ENCODE measurements at places on chromosomes 1 and 21.

DNA sequence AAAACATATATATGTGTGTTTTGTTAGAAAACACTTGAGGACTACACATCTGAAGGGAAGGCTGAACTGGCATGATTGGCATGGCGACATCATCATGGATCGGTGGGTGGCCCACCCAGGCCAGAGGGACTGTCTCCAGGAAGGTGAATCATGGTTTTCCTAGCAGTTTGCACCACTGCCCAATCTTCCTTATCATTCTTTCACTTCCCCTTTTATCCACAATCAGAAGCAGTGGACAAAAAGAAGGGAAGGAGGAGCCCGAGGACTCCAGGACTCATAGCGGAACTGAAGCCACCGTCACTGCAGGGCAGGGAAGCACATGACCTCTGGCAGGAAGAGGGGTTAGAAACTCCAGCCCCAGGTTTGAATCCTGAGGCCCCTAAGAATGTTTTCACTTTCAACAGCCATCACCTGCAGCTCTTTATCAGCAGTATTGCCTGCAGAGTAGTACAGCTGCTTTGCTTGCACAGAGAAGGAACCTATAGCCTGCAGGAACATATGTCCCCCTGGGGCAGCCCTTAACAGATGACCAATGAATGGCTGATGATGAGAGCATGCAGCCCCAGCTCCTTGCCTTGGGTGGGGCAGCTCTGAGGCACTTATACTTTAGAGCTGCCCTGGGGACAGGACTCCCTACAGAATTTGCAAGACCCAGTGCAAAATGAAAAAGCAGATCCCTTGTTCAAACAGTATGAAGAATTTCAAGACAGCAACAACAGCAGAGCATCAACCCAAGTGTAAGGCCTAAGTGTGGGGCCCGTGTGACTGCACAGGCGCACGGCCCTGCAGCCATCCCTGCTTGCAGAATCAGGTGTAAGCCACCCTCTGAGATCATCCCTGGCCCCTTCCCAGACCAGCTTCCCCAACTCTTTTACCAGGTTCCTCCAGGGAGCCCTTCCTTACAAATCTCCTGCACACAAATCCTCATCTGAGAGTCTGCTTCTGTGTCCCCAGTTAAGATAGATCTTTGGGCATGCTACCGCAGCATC is 241.8 kb upstream of the IRF2BP2 start:
- no peak for DNase-seq

DNA sequence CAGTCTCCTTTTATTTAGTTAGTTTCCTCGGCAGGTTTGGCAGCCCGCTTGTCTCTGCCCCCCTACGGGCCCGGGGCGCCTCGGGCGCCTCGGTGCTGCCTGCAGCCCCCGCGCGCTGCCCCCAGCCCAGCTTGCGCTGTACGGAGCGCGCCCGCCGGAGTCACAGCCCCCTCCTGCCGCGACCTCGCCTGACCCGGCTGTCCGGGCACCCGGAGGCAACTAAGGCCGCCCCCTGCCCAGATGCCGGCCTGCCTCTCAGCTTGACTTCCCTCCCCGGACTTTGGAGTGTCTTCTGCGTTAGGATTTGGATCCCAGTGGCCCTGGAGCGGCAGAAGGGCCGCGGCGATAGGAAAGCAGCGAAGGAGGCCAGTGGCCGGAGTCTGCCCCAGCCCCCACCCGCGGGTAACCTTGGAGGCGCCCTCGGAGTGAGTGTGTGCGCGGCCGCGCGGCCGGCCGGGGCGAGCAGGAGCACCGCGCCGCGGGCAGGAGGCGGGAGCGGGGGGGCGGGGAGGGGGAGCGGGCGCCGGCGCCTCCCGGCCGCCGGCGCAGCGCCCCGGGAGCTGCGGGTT is 7.6 kb downstream of the CDKN2C start:
- peak; percentile 37 for DNase-seq

DNA sequence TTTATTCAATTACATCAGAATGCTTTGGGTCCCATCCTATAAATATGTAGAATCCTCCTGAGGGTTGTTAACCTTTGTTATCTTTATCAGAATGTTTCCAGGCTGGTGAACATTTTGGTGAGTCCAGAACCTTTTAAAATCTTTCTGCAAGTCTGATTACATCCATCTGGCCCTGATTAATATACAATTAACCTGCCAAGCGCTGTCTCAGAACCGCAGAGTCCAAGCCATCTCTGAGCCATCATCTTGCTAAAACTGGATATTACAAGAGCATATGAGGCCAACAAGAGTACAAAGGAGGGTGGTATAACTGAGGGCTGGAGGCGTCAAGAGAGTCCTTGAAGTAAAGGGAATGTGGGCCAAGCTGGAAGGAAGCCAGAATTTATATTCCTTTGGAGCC is 88.6 kb upstream of the ZC3H11B start:
- no peak for DNase-seq

GRCh38 chr1:41665962-41666917 is 181.8 kb upstream of the EDN2 start:
- no peak for DNase-seq

DNA sequence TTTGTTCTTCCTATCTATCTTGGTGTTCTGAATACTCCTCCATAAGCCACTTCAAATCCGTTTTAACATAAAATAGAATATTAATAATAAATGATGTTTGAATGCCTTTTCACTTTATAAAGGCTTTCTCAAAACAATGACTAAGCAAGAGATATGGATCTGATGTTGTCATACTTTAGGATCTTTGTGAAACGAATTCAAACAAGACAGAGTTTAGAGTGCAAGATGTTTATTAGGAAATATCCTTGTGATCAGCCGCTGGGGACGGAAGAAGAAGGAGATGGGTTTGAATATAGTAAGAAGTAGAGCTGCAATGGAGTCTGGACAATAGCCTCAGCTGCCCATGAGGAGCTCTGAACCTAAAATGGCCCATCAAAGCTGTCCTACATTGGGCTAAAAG is 351.8 kb downstream of the NEGR1 start:
- no peak for DNase-seq

GRCh38 chr1:7538033-7538432 is 233.1 kb upstream of the VAMP3 start:
- no peak for DNase-seq

DNA sequence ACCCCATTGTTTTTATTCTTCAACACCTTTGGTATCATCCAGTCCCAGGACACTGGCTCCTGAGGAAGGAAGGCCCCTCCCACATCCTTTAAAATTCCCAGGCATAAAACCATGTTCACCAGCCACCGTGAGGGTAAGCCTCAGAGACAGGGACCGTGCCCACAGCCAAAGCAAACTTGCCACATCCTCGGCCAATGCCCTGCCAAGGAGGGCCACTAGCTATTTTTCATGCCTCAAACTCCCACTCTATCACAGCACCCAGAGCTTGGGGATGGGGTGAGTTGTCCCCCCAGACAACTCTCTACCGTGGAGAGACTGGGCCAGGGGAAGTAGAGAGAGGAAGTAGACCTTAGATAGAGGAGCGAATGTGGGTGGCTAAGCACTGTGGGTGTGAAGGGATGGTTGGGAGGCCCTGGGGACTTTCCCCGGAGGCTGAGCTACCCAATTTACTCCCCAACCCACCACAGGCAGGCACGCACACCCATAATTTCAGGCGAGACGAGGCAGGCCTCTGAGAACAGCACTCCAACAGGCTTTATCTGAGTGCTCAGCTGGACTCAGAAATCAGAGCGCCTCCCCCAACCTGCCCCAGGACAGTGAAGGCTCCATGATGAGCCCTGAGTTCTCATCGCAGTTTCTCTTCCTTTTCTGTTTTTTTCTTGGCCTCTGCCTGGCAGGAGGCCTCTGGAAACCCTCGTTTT is 15.9 kb upstream of the BTG2 start:
- DNase-seq = no peak

- peak; percentile 80 for DNase-seq
Observed at GRCh38 chr1:2001773-2002411, 1.7 kb downstream of the CFAP74 start.

All from Caco-2 (cell line).